Aorta (tissue), 5 donors: ENCODE measurements at places on chromosomes 12 and 14. TPM values are rescaled to one million over a fixed set of nuclear protein-coding genes. Genes with fewer than 3 reads are reported as not detected.

ITGA5 gene
- total RNA-seq = 241 TPM

ENDOU gene
- total RNA-seq = 0.29 TPM

TEX22 gene
- 1.2 TPM for total RNA-seq

TEAD4 gene
- total RNA-seq = 27.1 TPM

HVCN1 gene
- total RNA-seq = 4.1 TPM

HNRNPA1 gene
- total RNA-seq = 782 TPM

OVCH1 gene
- 1.0 TPM for total RNA-seq

TAS2R43 gene
- 2.2 TPM for total RNA-seq

TUBA1C gene
- total RNA-seq = 89.2 TPM

HAL gene
- 1.4 TPM for total RNA-seq

PLEKHD1 gene
- total RNA-seq = 0.30 TPM

C12orf54 gene
- total RNA-seq = not detected

FAM222A gene
- 0.48 TPM for total RNA-seq

PPP1R36 gene
- total RNA-seq = 1.0 TPM

ANG gene
- total RNA-seq = 22.1 TPM

NRXN3 gene
- total RNA-seq = 16.6 TPM

GALNT16 gene
- total RNA-seq = 16.1 TPM

GLI1 gene
- 2.4 TPM for total RNA-seq

BEGAIN gene
- total RNA-seq = 2.6 TPM

LTBR gene
- total RNA-seq = 103 TPM

TARBP2 gene
- 22.5 TPM for total RNA-seq

IL26 gene
- total RNA-seq = not detected

SCFD1 gene
- total RNA-seq = 97.3 TPM

CACNA1C gene
- 114 TPM for total RNA-seq

CCDC197 gene
- total RNA-seq = not detected

SYNJ2BP gene
- total RNA-seq = 28.6 TPM

FGF6 gene
- total RNA-seq = not detected

HOXC10 gene
- 32.0 TPM for total RNA-seq

POTEM gene
- not detected for total RNA-seq

IAPP gene
- total RNA-seq = not detected
